ENCODE measurements at places on chromosomes 2 and 18. TPM values are rescaled to one million over a fixed set of nuclear protein-coding genes. Genes with fewer than 3 reads are reported as not detected.

The B3GNT2 gene
- total RNA-seq, result 20.1 TPM

The SERPINB4 gene
- not detected for total RNA-seq

The FN1 gene
- total RNA-seq, result 31,457 TPM

The CPLX4 gene
- not detected for total RNA-seq

The MMADHC gene
- total RNA-seq, result 116 TPM

The CD226 gene
- total RNA-seq, result 0.69 TPM

The GCG gene
- total RNA-seq, result not detected

The TEX44 gene
- total RNA-seq, result not detected

The ASIC4 gene
- 0.46 TPM for total RNA-seq

The TMEM131 gene
- 38.2 TPM for total RNA-seq

The ACVR1C gene
- 1.2 TPM for total RNA-seq

The COL3A1 gene
- 3,551 TPM for total RNA-seq

The EHD3 gene
- total RNA-seq, result 101 TPM

The GRHL1 gene
- total RNA-seq, result 0.33 TPM

The PRADC1 gene
- total RNA-seq, result 9.8 TPM

The ACTG2 gene
- 32.7 TPM for total RNA-seq

The ACTR3 gene
- total RNA-seq, result 234 TPM

All from smooth muscle cell of the pulmonary artery (primary cell).